ENCODE measurements at places on chromosomes 11 and 22. TPM values are rescaled to one million over a fixed set of nuclear protein-coding genes. Genes with fewer than 3 reads are reported as not detected.

DNA sequence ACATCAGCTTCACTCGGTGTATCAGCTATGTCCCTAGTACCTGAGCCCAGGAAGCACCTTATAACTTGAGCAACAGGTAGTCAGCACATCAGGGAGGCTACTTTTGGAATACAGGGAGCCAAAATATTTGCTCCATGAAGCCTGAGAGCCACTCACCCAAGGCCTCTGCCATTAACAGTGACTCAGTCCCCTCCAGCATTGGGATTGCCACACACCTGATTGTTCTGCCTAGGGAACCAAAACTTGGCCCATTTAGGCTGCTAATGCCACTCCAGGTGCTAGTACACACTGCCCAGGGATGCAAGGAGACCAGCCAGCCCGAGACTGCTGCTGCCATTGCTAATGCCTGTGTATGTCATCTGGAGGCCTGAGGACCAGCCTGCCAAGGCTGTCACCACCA lies 773.6 kb upstream of the TENM4 start:
- no peak for DNase-seq

DNA sequence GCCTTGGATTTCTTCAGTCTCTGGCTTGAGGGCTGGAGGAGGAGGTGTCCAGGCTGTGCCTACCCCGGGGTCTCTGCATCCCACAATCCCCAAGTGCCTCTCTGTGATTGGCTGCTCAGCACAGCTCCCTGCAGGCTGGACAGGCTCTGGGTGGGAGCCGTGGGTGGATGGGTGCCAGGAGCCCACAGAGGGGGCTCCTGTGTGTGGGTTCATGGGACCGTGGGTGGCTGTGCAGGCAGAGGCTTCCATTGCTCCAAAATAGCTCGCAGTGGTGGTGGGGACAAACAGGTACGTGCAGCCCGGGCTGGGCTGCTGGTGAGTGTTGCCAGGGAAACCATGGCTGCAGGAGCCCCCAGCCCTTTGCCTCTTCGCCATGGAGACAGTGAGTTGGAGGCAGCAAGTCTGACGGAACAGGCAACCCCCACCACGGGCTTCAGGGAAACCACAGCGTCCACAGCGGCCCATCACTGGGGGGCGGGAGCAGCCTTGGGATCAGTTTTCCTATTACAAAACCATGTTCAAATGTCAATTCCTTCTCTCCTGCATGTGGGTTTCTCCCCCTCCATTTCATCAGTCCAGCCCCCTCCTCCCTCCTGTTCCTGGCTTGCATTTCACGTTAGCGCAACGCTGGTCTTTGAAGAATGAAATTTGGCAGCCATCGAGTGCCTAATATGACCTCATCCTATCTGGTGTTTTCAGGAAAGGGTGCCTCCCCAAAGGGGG lies 155.2 kb downstream of the TRIM29 start:
- peak; percentile 11 for DNase-seq

DNA sequence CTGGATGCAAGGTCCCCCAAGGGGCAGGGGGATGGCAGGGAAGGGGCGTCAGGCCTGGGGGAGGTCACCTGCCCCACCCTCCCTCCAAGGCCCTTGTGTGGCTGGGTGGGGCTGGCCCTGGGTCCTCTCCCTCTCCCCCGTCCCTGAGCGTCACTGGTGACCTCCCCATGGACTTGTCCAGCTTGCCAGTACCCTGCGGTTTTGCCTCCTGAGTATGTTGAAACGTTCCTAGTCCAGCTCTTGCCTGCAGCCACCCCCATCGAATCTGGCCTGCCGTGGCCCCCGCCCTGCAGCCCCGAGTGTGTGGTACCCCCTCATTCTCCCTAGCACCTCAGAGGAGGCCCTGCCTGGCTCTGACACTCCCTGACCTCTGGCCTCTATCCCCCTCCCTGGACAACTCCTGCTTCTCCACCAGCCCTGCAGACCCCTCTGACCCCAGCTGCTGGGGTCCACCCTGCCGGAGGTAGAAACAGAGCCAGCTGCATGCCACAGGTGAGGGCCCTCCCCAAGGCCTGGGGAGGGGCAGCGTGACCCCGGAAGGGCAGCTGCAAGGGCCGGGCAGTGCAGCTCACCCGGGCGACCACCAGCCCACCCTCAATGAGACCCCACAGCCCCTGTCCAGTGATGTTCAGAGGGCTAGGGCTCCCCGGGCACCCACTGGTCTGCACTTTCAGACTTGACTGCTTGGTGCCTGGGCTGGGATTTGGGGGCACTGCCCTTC lies 4.1 kb upstream of the MUC6 start:
- DNase-seq = no peak

The SHANK3 gene
- total RNA-seq = 0.96 TPM

DNA sequence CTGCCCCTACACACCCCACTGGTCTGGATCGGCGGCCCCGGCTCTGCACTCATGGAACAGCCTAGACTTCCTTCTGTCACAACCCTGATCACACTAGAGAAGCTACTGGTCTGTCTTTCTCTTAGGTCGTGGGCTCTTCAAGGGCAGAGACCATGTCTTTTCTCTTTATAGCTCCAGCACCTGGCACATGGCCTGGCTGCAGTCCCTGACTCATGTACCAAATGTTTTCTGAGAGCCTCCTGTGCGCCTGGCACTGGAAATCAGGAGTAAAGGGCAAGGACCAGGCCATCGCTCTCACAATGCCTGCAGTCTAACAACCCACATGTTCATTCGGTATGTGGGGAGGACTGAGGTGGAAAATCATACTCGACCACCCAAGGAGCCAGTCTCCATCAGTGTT lies 7.5 kb downstream of the ASCC2 start:
- DNase-seq = no peak
